ENCODE measurements at places on chromosomes 16 and 17. TPM values are rescaled to one million over a fixed set of nuclear protein-coding genes. Genes with fewer than 3 reads are reported as not detected.

DNA sequence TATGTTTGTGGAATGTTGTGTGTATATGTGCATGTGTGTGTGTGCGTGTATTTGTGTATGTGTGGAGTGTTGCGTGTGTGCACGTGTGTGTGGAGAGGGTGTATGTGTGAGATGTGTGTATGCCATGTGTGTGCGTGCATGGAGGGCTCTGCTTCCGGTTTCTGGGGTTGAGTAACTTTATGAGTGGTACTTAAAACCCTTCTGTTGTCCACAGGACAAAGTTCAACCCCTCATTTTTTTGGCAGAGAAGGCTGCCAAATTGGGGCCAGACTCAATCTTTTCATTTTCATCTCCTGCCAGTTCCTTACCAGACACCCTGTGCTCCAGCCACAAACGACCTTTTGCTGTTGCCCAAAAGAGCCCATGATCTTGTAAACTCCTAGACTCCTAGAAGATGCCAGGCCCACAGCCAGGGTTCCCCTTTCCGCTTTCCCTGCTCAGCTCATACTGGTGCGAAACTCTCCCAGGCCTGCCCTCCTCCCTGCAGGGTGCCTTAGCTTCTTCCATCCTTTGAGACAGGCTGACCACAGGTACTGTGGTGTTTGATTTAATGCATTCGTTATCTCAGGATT, 100.2 kb downstream of the CMIP start:
- DNase-seq, result no peak

The FOXJ1 gene
- total RNA-seq, result 2.2 TPM

The TBC1D28 gene
- not detected for total RNA-seq

DNA sequence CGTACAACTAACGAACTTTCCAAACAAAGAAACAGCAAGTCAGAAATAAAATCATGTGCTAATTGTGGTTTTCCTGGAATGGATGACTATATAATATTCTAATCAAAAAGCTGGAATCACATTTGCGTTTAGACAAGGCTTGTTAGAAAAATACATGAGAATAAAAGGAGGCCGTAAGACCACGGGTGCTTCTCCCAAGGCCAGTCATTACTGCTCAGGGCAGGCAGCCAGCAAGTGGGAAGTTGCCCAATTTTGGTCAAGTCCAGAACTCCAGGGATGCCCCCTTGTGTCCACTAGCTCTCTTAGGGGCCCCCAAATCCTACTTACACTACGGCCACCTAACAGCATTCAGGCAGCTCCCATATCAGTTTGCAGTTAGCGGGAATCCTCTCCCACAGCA, 25.9 kb upstream of the LYRM9 start:
- DNase-seq, result no peak

DNA sequence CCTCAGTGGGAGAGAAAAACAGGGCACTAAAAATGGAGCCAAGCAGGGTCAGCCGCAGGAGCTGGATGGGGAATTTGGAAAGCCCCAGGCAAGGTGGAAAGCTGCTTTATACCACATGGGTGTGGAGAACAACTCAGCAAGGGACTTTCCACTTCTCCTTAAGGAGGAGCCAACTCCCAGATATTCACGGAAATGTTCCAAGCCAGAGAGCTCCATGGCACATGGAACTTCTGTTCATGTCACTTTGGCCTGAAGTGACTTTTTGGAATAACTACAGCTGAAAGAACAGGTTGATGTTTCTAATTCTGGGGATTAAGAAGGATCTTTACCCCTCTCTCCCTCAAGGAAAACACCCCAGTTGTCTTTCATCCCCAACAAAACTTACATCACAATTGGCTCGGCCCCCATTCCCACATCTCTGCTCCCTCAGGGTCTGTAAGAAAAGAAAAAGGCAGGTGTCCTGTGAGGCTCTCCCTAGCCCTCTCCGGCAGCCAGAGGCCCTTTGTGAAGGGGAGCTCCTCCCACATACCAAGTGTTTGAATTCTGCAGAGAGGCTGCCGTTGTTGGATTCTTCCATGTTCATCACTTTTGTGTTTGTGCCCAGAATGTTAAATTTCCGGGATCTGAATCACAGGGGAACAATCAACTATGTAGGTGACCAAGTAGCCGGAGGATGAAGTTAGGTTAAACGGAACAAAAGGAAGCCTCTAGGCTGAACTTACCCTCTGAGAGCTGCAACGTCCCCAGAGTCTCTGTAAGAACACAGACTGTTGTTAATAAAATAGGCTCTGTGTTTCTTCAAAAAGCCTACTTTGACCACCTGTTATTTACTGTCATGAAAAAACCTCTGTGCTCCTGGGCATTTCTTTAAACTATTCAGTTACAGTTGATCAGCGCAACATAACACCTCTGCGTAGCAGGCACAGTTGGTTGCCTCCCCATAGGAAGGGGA, 41.0 kb downstream of the STAT5A start:
- DNase-seq, result no peak

DNA sequence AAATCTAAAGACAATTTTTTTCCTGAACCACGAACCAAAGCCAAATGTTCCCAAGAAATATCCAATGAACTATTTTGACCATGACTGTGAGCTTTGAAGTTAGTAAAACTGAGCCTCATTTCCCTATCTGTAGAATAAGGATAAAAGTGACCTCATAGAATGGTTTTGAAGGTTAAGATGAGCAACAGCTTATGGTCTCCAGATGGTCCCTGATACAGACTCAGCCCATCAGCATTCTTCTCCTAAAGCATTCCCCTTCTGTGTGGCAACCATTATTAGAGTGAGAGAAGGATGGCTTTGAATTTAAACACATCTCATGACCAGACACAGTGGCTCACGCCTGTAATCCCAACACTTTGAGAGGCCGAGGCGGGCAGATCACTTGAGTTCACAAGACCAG, 70.1 kb downstream of the COPRS start:
- DNase-seq, result no peak

GRCh38 chr16:86986136-86986535, 331.1 kb downstream of the C16orf95 start:
- DNase-seq, result no peak

DNA sequence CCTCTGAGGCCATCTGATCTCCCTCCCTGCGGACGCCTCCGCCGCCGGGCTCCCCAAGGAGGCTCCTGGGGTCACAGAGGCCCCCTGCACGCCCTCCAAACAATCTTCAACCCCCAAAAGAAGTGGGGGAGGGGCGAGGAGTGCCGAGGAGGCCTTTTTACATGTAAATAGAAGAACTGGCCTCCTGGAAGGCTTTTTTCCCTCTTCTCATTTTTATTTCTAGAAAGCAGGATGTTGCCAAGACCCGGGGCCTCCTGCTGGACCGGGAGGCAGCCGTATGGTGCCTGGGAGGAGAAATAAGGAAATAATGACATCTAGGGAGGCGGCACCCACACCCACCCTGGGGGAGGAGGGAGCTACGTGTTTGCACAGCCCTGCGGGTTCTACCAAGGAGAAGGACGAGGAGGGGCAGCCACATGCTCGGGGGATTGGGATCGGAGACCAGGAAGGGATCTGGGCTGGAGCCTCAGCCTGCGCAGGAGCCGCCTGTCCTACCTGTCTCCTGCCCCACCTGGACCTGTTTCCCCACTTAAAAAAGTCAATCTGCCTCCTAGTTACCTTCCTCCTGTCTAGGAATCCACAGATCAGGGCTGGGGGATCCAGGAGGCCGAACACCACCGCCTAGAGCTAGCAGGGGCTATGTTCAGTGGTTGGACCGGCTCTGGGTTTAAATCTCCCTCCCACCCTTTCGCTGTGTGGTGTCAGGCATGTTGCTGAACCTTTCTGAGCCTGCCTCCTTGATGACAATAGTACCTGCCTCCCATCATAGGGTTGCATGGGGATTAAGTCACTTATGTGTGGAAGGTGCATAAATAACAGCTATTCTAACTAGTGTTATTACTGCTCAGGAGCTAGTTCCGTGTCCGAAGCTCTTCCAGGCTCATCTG, 175.7 kb upstream of the GSE1 start:
- DNase-seq, result no peak

- no peak for DNase-seq
Observed at GRCh38 chr16:54590836-54591235, 304.2 kb upstream of the IRX3 start.

The CETP gene
- total RNA-seq, result 0.19 TPM

DNA sequence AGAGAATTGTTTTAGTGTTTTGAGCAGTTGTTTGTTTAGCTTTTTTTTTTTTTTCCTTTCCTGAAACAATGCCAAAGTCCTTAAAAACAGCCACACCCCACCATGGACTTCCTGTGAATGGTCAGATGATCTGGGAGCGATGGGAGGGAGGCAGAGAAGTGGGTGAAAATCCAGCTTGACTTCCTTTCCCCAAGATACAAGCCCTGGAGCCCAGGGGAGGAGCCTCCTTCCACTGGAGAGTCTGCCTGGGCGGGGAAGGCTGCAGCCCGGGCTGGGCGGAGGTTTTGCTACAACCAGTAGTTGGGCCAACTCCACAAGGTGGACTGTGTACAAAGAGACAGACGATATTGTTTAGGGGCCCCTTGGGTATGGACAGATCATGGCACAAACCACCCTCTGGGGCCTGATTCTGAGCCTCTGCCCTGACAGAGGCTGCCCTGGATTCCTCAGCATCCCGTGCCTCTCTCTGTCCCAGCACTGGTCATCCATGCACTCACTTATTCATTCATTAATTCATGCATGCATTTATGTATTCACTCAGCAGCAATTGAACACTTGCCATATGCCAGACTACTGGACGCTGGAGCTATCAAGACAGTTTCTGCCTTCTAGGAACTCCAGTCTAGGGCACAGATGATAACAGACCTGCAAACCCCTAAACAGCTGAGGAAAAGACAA, 29.8 kb downstream of the WSB1 start:
- DNase-seq, result no peak

The ZNF469 gene
- total RNA-seq, result 0.83 TPM

The CCL8 gene
- total RNA-seq, result not detected

DNA sequence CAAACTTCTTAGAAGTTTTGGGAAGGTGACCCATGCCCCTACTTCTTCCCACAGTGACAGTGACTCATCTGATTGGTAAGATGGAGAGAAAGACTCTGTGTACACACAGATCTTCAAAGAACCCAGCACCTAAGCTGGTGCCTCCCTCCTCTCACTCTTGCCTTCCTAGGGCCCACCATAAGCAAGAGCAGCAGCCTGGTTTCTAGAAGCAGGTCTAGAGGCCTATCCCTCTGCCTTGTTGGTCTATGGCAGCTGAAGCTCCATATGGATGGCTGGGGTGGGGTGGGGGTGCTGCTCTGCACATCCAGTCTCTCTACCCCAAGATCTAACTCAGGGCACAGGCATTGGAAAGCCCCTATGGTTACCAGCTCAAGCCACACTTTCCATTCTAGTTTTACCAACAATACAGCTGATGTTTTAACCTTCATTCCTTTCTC, 47.5 kb downstream of the STAT3 start:
- no peak for DNase-seq

The PABPN1L gene
- not detected for total RNA-seq

DNA sequence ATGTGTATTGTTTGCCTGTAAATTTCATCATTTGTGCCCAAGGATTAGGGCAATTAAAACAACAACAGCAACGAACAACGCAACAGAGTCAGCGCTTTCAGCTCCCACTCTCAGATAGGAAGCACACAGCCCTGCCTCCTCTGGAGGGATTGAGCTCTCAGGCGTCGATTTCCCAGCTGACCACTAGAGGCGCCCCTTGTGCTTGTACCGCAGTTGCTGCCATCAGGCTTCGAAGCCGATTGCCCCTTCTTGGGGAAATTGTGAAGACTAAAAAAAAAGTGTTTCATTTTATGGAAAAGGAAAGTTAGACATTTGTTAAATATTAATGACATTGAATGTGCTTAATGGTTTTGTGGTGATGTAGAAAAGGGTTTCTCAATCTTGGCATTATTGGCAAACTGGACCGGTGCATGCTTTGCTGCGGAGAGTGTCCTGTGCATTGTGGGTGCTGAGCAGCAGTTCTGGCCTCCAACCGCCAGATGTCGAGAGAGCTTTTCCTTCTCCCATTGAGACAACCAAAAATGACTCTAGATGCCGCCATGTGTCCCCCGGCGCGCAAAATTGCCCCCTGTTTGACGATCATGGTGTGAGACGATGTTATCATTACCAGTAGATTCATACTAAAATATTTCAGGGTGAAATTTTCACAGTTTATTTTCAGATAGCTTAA, 650.4 kb upstream of the RBFOX1 start:
- no peak for DNase-seq

GRCh38 chr17:8326511-8327302, 12.9 kb upstream of the ODF4 start:
- no peak for DNase-seq

DNA sequence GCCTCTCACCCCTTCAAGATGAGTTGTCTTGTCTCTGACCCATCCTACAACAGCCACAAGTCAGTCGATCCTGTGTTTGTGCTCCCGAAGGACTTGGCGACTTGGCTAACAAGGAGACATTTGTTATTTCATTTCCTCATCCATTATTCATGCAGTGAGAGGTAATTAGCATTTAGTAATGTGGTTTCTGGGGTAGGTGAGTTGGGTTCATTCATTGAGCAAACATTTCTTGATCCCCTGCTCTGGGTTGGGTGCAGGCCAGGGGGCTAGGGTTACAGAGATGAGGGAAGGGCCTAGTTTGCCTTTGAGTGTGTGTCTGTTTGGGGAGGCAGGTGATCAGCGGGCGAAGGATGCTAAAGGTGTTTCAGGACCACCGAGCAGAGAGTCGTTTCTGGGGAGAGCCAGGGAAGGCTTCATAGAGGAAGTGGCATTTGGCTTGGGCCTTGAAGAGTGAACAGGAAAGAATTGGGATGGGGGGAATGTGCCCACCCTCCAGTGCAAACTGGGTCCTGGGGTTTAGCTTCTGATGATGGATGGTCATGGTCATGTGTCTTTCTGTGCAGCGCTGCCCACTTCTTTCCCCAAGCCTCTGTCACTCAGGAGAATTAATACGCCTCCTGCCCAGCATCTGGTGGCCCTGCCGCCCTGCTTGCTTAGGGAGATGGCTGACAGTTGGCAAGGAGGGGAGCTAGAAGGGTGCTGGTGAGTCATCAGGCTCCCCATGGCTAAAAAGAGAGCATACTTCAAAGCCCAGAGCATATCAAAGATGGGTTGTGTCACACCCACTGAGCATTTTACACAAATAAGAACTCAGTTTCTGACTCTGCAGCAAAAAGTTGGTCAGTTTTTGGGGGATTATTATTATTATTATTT, 38.5 kb downstream of the MSI2 start:
- DNase-seq, result peak; percentile 63

- no peak for DNase-seq
Observed at GRCh38 chr17:14605267-14605599, 304.4 kb downstream of the HS3ST3B1 start.

GRCh38 chr16:89192956-89193575, 7.3 kb downstream of the SLC22A31 start:
- DNase-seq, result peak; percentile 76

GRCh38 chr16:52171481-52171880, 375.5 kb downstream of the TOX3 start:
- no peak for DNase-seq

The SRCAP gene
- total RNA-seq, result 70.1 TPM

The SCGB1C2 gene
- not detected for total RNA-seq

DNA sequence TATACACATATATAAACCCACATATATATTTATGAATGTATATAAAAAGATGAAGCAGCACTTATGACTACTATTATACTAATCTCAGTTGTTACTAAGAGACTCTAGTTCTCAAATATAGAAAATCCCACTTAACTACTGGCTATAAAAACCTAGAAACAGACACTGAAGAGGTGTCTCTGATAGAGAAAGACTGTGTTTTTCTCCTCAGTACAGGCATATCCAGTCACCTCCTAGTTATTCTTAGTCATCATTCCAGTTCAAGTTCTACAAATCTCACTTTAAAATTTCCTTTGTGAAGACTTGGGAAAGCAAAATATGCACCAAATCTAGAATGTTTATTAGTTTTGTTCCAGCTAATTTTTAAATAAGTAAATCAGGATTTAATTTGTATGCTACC, 93.9 kb downstream of the STH start:
- DNase-seq, result no peak

GRCh38 chr16:85202631-85203461, 90.6 kb upstream of the CIBAR2 start:
- DNase-seq, result no peak
